ENCODE measurements at places on chromosomes 6 and 20. TPM values are rescaled to one million over a fixed set of nuclear protein-coding genes. Genes with fewer than 3 reads are reported as not detected.

Gene CALHM4
- not detected for total RNA-seq

- H3K4me3 ChIP-seq: peak overlapping the region; percentile 45
- peaks cover 8% of the 10 kb centered on the region for H3K4me1 ChIP-seq
- H3K36me3 ChIP-seq: peaks cover 3% of the 10 kb centered on the region
Measured at GRCh38 chr6:56692523-56693245, 50.0 kb upstream of the DST start.

- DNase-seq: no peak
- no peak overlapping the region for H3K27ac ChIP-seq
- no peaks in the 10 kb centered on the region for H3K4me1 ChIP-seq
Measured at GRCh38 chr6:95866732-95867131, 149.0 kb upstream of the FUT9 start.

- no peaks in the 10 kb centered on the region for H3K36me3 ChIP-seq
- no peaks in the 10 kb centered on the region for H3K4me1 ChIP-seq
- H3K27ac ChIP-seq: no peak overlapping the region
Measured at GRCh38 chr6:150495126-150495525, 104.6 kb upstream of the PLEKHG1 start.

Gene TRIM15
- total RNA-seq: not detected

DNA sequence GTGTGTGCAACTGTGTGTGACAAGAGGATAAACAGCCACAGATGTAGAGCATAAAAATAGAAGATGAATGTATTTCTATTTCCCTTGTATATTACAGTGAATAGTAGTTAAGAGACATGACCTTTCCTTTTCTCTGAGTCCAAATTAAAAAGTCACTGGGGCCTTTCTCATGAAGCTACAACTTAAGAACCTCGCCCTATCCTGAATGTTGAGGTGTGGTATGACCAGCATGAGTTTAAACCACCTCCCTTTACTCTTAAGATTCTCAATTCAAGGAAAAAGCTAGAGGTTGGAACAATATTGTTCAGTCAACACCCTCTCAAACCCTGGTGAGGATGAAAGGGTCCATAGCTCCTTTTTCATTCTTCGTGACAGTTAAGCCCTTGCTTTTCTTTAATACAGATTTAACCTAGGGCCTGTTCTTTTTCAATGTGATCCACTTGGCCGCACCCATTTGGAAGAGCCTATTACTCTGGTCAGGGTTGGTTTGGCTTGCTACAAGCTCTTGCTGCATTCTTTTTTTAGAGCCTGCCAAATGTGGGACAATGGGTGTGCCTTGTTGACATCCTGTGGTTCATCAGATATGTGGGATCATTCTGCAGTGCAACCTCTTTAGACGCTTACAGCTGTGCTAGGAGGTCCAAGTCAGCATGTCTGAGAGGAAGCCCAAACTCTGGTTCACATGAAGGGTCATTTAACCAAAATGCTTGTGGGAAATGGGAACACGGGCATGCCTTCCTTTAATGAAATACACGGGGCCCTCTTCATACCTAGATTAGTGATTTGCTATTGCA, 290.0 kb downstream of the HAO1 start:
- H3K27me3 ChIP-seq: no peaks in the 10 kb centered on the region
- no peaks in the 10 kb centered on the region for H3K36me3 ChIP-seq
- H3K4me3 ChIP-seq: no peak overlapping the region
- no peaks in the 10 kb centered on the region for H3K4me1 ChIP-seq
- DNase-seq: no peak
- no peak overlapping the region for H3K27ac ChIP-seq

DNA sequence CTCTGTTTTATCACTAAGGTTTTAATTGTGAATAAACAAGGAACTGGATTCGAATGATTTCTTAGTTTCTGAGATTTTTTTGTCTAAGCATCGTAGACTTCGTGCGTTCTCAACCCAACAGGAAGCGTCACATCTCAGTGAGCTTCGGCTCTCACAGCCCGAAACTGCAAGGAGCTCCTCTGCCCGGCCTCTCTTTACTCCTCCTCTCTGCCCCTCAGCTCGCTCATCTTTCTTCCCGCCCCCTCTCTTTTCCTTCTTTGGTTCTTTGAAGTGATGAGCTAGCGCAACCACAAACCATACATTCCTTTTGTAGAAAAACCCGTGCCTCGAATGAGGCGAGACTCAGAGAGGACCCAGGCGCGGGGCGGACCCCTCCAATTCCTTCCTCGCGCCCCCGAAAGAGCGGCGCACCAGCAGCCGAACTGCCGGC, 480 bp upstream of the NT5E start:
- H3K4me1 ChIP-seq: peaks cover 26% of the 10 kb centered on the region
- peaks cover 3% of the 10 kb centered on the region for H3K36me3 ChIP-seq
- H3K27me3 ChIP-seq: no peaks in the 10 kb centered on the region
- peak overlapping the region; percentile 92 for H3K27ac ChIP-seq
- DNase-seq: peak; percentile 85

DNA sequence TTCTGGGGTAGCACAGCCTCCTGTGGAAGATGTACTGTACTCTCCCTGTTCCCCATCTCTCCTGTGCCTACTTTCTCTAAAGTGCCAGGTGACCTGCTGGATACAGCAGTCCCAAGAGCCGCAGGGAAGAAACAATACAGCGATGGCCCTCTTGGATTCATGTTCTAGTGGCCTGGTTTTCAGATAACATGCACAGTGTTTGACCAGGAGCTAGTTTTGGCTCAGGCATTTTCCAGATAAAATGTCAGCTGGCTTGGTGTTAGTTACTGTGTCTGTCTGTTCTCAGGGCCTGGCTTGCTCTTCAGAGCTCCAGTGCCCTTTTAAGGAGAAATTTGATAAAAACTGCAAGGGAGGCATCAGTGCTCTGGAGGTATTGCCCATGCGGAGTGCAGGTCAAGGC, 41.3 kb downstream of the GABRR2 start:
- no peaks in the 10 kb centered on the region for H3K36me3 ChIP-seq
- H3K27me3 ChIP-seq: peaks cover 6% of the 10 kb centered on the region
- no peak overlapping the region for H3K4me3 ChIP-seq
- no peak for DNase-seq

Gene VSTM2L
- 0.18 TPM for total RNA-seq

Gene HLA-DPA1
- total RNA-seq: not detected

- no peak overlapping the region for H3K4me3 ChIP-seq
- H3K27ac ChIP-seq: no peak overlapping the region
- no peaks in the 10 kb centered on the region for H3K27me3 ChIP-seq
- peaks cover 2% of the 10 kb centered on the region for H3K4me1 ChIP-seq
Measured at GRCh38 chr6:1617466-1618310, 8.0 kb downstream of the FOXC1 start.

DNA sequence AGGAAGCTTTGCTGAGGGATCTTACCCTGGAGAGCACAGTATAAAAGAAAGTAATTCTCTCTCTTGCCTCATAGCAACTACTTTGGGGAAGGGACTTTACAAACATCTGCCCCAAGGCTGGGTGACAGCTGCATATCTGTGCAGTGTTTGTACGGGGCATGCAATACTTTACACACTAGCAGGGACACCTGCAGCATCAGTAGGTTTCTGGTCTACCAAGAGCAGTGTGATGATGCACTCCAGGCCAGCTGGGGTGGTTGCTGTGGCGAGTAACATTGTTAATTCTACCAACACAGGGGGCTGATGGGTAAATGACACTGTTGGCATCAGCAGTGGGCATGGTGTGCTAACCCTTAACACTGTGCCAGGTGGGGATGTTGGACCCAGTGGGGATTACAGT, 48.0 kb downstream of the ADTRP start:
- no peak overlapping the region for H3K27ac ChIP-seq
- H3K27me3 ChIP-seq: no peaks in the 10 kb centered on the region
- H3K4me1 ChIP-seq: peaks cover 2% of the 10 kb centered on the region
- H3K36me3 ChIP-seq: no peaks in the 10 kb centered on the region
- no peak for DNase-seq

DNA sequence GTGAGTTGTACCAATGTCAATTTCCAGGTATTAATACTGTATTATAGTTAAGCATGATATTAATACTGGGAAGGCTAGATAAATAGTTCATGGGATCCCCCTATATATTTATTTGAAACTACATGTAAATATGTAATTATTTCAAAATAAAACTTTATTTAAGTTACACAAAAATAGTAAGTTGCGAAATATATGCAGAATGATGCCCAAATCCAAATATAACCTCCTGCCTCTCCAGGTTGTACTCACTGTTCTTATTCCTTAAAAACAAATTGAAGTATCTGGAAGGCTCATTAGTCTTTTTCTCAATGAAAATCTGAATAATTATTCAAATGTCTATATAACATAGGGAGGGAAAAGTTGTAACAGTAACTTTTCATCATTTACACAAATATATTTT, 161.9 kb upstream of the DEFB112 start:
- H3K4me3 ChIP-seq: no peak overlapping the region
- H3K27ac ChIP-seq: no peak overlapping the region
- no peaks in the 10 kb centered on the region for H3K27me3 ChIP-seq
- no peaks in the 10 kb centered on the region for H3K4me1 ChIP-seq

- no peak overlapping the region for H3K27ac ChIP-seq
- no peaks in the 10 kb centered on the region for H3K27me3 ChIP-seq
- no peak overlapping the region for H3K4me3 ChIP-seq
- no peaks in the 10 kb centered on the region for H3K4me1 ChIP-seq
- DNase-seq: no peak
Measured at GRCh38 chr6:12748411-12748810, 31.8 kb downstream of the PHACTR1 start.
